ENCODE measurements at places on chromosomes 4 and X. TPM values are rescaled to one million over a fixed set of nuclear protein-coding genes. Genes with fewer than 3 reads are reported as not detected.

MAGEA2B gene
- not detected for total RNA-seq

- H3K4me3 ChIP-seq: no peak overlapping the region
- no peaks in the 10 kb centered on the region for H3K4me1 ChIP-seq
- no peaks in the 10 kb centered on the region for H3K36me3 ChIP-seq
- no peak overlapping the region for H3K27ac ChIP-seq
Observed at GRCh38 chr4:24729119-24729730, 66.1 kb upstream of the SOD3 start.

- H3K36me3 ChIP-seq: no peaks in the 10 kb centered on the region
- H3K27ac ChIP-seq: peak overlapping the region; percentile 84
- H3K4me3 ChIP-seq: no peak overlapping the region
- no peaks in the 10 kb centered on the region for H3K27me3 ChIP-seq
Observed at GRCh38 chr4:2800691-2801596, 8.1 kb downstream of the SH3BP2 start.

DNA sequence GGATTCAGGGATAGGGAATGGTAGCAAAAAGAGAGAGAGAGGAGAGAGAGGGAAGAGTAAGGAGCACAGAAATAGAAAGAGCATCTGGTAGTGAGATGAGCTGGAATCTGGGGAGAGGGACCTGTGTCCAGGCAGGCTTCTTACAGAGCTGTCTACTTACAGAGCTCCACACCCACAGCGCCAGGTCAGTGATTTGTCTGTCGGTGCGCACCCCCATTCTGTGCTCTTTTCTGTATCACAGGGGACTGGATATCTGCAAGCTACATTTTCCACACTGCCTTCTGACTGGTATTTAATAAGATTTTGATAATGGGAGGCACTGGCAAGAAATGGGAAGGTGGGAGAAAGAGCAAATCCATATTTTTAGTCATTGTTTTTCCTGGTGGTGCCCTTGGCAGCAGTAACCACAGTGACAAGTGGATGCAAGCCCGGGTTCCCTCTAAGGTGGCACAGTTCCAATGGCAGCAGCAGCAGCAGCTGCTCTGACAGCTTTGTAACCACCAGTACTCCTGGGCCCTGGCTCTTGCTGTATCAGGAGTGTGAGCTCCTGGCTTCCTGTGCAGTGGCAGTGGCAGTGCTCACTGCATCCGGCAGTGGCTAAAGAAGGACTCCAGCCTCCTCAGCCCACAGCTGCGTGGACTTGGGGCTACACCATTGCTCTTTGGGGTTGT is 300.5 kb downstream of the TRIML1 start:
- no peaks in the 10 kb centered on the region for H3K36me3 ChIP-seq
- no peak for DNase-seq
- no peaks in the 10 kb centered on the region for H3K27me3 ChIP-seq
- no peak overlapping the region for H3K4me3 ChIP-seq
- H3K4me1 ChIP-seq: no peaks in the 10 kb centered on the region

SPACA5 gene
- total RNA-seq: not detected

MAGEA11 gene
- not detected for total RNA-seq

TREX2 gene
- total RNA-seq: 2.9 TPM

DNA sequence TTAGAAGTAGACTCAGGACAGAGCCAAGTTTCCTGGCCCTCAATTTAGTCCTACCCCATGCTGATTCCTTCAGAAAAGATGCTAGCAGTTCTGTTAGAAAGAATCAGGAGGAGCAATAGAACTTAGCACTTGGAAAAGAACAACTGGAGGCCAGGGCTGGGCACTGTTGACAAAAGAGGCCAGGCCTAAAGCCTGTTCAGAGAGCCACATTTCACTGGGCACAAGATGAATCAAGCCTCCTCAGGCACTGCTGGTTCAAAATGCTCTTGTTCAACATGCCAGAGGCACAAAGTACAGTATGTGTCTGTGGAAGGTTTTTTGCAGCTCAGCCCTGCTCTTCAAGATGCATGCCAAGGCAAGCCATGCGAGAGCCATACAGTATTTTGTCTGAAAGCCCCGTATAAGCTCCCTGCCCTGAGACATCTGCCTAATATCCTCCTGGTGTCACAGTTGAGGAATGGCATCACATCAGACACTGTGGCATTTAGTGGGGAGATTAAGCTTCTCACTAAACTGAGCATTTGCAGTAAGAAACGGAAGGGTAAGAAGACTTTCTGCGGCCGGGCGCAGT is 53.7 kb downstream of the RASL11B start:
- H3K4me3 ChIP-seq: no peak overlapping the region
- no peak for DNase-seq
- H3K27ac ChIP-seq: no peak overlapping the region
- H3K4me1 ChIP-seq: no peaks in the 10 kb centered on the region
- H3K36me3 ChIP-seq: no peaks in the 10 kb centered on the region

CAPN6 gene
- total RNA-seq: 0.26 TPM

AMBN gene
- not detected for total RNA-seq

DNA sequence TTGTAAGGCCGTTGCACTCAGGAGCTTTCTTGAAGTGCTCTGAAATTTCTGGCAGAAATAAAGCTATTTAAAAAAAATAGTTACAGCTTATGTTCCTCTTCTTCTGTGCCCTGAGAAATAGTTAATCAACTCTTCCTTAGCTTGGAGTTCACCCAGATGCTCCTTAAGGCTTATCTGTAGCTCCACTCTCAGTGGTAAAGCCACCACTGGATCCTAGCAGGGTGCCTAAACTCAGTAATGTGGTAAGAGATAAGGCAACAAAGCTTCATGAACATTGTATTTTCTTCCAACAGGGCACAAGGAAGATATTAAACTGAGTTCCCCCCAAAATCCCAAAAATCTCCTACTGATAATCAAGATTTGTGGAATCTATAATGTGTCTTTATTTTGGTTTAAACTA is 299.5 kb downstream of the MAPK10 start:
- H3K4me1 ChIP-seq: no peaks in the 10 kb centered on the region
- no peak overlapping the region for H3K4me3 ChIP-seq
- no peak for DNase-seq
- H3K27ac ChIP-seq: no peak overlapping the region

GRCh38 chr4:181752516-181752915 is 490.7 kb upstream of the TENM3 start:
- H3K4me1 ChIP-seq: no peaks in the 10 kb centered on the region
- no peaks in the 10 kb centered on the region for H3K27me3 ChIP-seq
- no peak overlapping the region for H3K4me3 ChIP-seq
- H3K36me3 ChIP-seq: no peaks in the 10 kb centered on the region
- H3K27ac ChIP-seq: no peak overlapping the region
- no peak for DNase-seq

DNA sequence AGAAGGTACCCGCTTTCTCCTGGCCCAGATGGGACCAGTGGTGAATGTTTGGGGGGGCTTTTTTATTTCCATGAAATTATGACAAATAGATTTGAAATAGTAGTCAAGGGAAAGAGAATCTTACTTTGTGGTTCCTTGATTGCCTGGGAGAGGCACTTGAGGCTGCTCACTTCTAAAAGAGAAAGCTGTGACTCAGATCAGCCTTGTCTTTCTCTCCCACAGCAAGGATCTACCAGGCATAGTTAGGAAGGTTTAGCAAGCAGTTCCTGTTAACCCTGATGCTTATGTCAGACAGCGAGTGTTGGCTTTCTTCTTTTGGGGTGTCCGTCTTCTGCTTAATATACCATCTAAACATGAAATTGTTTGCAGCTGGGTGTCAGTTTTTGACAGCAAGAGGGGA is 114.5 kb downstream of the TSPAN7 start:
- no peaks in the 10 kb centered on the region for H3K36me3 ChIP-seq
- no peak overlapping the region for H3K4me3 ChIP-seq
- no peak overlapping the region for H3K27ac ChIP-seq
- no peaks in the 10 kb centered on the region for H3K4me1 ChIP-seq

- H3K27me3 ChIP-seq: no peaks in the 10 kb centered on the region
- no peak overlapping the region for H3K27ac ChIP-seq
- H3K4me1 ChIP-seq: peaks cover 6% of the 10 kb centered on the region
- H3K4me3 ChIP-seq: no peak overlapping the region
Observed at GRCh38 chr4:7252510-7253340, 60.4 kb downstream of the SORCS2 start.

IL13RA1 gene
- 41.8 TPM for total RNA-seq

CFI gene
- total RNA-seq: 93.2 TPM

DNA sequence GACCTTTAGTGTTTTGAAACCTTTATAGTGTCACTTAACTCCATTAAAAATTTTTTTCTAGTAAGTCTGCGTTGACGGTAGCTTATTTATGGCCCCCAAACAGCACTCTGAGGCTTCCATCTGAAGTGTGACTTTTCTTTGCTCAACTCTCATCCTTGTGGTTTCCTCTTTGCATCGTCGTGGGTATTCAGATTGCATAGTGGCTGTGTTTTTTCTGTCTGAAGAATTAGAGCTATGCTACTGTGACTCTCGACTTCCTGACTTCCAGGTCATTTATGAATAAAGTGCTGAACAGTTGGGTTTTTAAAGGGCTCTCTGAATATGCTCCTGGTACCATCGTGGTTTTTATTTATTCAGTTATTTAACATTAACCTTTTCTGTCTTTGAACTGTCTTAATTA is 44.9 kb downstream of the JADE1 start:
- no peak overlapping the region for H3K27ac ChIP-seq
- H3K4me1 ChIP-seq: no peaks in the 10 kb centered on the region
- H3K27me3 ChIP-seq: no peaks in the 10 kb centered on the region
- DNase-seq: no peak

GRCh38 chrX:5250106-5250505 is 978.6 kb downstream of the NLGN4X start:
- H3K4me1 ChIP-seq: no peaks in the 10 kb centered on the region
- no peak overlapping the region for H3K4me3 ChIP-seq
- DNase-seq: no peak
- no peaks in the 10 kb centered on the region for H3K36me3 ChIP-seq

DNA sequence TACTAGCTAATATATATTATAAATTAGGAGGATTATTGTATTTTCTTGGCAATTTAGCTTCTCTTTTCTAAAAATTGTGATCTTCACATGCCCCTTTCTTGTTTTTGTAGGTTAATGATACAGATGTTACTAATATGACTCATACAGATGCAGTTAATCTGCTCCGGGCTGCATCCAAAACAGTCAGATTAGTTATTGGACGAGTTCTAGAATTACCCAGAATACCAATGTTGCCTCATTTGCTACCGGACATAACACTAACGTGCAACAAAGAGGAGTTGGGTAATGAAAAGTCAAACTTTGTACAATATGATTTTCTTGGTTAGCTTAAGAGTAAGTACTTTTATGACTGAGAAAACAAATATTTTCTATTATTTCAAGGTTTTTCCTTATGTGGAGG is 74.1 kb downstream of the SLC10A6 start:
- DNase-seq: no peak
- H3K4me1 ChIP-seq: no peaks in the 10 kb centered on the region
- H3K27me3 ChIP-seq: no peaks in the 10 kb centered on the region
- H3K27ac ChIP-seq: no peak overlapping the region
- H3K4me3 ChIP-seq: no peak overlapping the region

GRCh38 chr4:119139822-119140252 is 4.2 kb downstream of the MYOZ2 start:
- H3K27me3 ChIP-seq: no peaks in the 10 kb centered on the region
- no peak overlapping the region for H3K27ac ChIP-seq
- H3K4me3 ChIP-seq: no peak overlapping the region

FAM3A gene
- total RNA-seq: 55.9 TPM

- H3K27me3 ChIP-seq: no peaks in the 10 kb centered on the region
- no peak for DNase-seq
- no peaks in the 10 kb centered on the region for H3K36me3 ChIP-seq
Observed at GRCh38 chr4:37645736-37646135, 40.4 kb downstream of the RELL1 start.

DNA sequence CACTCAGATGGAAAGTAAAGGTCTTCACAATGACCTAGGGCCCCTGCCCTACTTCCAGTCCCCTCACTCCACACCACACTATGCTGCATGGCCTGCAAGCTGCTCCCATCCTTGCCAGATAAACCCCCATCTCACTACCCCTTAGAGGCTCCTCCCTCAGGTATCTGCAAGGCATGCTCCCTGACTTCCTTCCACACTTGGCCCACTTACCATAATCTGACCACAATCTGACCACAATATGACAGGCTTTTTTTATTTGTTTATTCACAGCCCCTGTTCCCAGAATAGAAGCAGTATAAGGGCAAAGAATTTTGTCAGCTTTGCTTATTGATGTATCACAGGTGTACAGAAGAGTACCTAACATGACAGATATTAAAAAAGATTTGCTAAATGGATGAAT is 124.7 kb downstream of the CAMK2D start:
- no peaks in the 10 kb centered on the region for H3K27me3 ChIP-seq
- H3K4me1 ChIP-seq: no peaks in the 10 kb centered on the region
- no peaks in the 10 kb centered on the region for H3K36me3 ChIP-seq
- no peak for DNase-seq
- no peak overlapping the region for H3K27ac ChIP-seq

DNA sequence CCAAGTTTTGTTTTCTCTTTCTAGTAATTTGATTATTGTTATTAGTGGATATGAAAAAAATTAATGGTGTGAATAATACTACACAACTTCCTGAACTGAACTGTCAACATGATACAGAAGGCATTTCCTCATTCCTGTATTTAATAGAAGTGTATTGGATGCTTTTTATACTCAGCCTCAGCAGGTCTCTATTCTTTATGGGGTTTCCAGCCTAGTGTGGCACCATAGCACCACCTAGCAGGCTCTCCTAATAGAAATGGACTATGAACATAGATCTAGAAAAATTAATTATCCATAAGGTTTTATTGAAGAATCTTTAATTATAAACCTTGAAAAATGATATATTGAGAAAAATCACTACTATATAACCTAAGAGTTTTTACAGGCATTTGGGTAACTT is 52.4 kb downstream of the GLRB start:
- H3K27ac ChIP-seq: no peak overlapping the region
- H3K4me3 ChIP-seq: no peak overlapping the region

- no peak overlapping the region for H3K27ac ChIP-seq
- H3K27me3 ChIP-seq: no peaks in the 10 kb centered on the region
- no peak overlapping the region for H3K4me3 ChIP-seq
Observed at GRCh38 chr4:92962831-92963230, 659.1 kb downstream of the GRID2 start.

GPR50 gene
- not detected for total RNA-seq

VCX2 gene
- not detected for total RNA-seq

DNA sequence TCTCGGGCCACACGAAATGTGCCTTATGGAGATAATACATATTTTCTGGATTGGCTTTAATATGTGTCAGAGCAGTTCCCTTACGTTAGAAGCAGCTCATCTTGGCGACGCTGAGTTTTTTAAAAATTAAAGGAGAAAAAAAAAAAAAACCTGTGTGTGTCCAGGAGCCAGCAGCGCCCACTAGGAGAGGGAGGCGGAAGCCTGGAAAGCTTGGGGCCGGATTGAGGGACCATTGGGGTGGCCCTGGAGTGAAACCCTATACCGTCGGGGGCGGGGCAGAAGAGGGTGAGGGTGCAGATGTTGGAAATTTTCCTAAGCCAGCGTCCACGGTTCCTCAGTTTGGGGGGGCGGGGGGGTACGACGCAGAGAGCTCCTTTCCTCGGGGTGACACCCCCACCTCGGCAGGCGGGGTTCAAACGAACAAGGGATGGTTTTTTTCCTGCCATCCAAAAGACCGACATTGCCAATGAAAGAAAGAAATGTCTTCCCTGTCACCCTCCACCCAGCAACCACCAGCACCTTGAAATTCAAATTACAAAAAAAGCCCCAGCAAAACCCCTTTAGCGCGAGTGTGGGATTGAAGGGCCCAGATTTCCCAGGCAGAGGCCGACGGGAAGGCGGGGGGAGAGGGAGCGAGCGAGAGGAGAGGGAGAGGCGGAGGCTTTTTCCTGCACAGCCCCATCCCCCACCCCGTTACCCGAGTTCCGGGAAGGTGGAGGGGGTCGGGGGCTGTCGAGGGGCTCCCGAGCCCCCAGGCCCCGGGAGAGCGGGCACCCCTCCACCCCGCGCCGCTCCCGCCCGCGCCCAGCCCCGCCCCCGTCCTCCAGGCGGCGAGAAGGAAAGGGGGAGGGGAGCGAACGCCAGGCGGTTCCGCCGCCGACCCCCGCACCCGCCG is 859 bp downstream of the SMARCA1 start:
- H3K4me1 ChIP-seq: no peaks in the 10 kb centered on the region
- H3K27me3 ChIP-seq: peaks cover 7% of the 10 kb centered on the region
- DNase-seq: peak; percentile 49
- H3K27ac ChIP-seq: peak overlapping the region; percentile 91
- H3K36me3 ChIP-seq: no peaks in the 10 kb centered on the region
- peak overlapping the region; percentile 82 for H3K4me3 ChIP-seq

Measured in uterus (tissue), 4 donors.